ENCODE measurements at places on chromosomes 3 and 15. TPM values are rescaled to one million over a fixed set of nuclear protein-coding genes. Genes with fewer than 3 reads are reported as not detected.

The FES gene
- 42.4 TPM for polyA plus RNA-seq

The CA12 gene
- polyA plus RNA-seq, result 1.5 TPM

The CATSPER2 gene
- 1.6 TPM for polyA plus RNA-seq

The PLSCR2 gene
- 0.14 TPM for polyA plus RNA-seq

The ZKSCAN7 gene
- polyA plus RNA-seq, result 1.8 TPM

The CMC1 gene
- polyA plus RNA-seq, result 35.5 TPM
